Transverse colon (tissue), 4 donors: ENCODE measurements at places on chromosomes 4 and X. TPM values are rescaled to one million over a fixed set of nuclear protein-coding genes. Genes with fewer than 3 reads are reported as not detected.

- H3K4me1 ChIP-seq: no peaks in the 10 kb centered on the region
- H3K4me3 ChIP-seq: no peak overlapping the region
- H3K27me3 ChIP-seq: no peaks in the 10 kb centered on the region
- H3K36me3 ChIP-seq: no peaks in the 10 kb centered on the region
- no peak overlapping the region for H3K27ac ChIP-seq
- no peak for DNase-seq
These were observed 404.1 kb downstream of the MAPK10 start for GRCh38 chr4:85955620-85956292.

HPGDS gene
- total RNA-seq: not detected

MAP7D2 gene
- total RNA-seq: not detected

MCUB gene
- total RNA-seq: 11.6 TPM
